ENCODE measurements at places on chromosomes 6 and 20.

- peak; percentile 45 for DNase-seq
Observed at GRCh38 chr6:110950440-110950839, 8.1 kb upstream of the GTF3C6 start.

DNA sequence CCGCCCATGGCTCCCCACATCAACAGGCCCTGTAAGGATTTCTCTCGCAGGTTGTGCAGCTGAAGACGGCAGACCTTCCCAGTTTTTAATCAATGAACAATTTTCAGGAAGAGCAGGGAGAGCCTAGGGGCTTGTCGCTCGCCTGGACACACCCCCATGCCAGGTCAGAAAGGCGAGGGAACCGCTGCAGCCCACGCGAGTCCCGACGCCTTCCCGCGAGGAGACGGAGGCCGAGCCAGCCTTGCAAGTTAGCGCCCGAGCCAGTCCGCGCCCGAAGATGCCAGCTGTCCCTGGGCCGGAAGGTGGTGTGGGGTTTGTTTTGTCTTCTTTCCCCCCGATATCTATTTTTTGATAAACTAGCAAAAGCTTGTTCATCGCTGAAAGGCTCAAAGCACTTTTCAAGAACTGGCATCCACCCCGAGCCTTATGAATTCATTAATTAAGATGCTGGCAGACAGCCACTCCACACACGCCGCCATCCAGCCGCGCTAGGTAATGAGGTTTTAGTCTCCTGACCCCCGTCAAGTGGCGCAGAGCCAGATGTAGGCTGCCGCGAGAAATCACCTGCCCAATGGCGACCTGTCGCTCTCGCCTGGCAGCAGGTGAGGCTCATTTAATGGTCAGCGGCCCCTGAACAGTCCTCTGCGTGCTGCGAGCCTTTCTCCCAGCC lies 6.6 kb downstream of the CCDC167 start:
- no peak for DNase-seq

DNA sequence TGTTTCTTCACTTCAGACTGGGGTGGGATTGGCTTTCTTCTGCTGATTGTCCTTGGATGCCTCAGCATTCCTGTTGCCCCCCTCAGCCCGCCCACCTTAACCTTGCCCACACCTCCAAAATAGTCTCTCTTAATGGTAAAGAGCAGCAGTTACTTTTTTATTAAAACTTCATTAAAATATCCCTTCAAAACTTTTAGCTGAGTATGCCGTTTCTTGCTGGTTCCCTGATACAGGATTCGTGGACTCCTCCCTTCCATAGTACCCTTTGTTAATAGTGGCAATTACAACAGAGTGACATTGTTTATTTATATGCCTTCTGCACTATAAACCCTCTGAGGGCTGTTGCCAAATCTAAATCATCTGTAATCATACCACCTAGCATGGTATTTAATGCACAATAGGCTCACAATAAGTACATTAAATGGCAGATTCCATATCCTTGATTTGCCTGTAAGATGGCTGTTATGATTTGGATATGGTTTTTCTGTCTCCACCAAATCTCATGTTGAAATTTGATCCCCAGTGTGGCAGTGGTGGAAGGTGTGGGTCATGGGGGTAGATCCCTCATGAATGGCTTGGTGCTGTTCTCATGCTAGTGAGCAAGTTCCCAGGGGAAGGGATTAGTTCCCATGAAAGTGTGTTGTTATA lies 3.5 kb upstream of the MOCS1 start:
- no peak for DNase-seq

- DNase-seq = peak; percentile 26
Observed at GRCh38 chr6:18978337-18979128, 591.4 kb downstream of the RNF144B start.

DNA sequence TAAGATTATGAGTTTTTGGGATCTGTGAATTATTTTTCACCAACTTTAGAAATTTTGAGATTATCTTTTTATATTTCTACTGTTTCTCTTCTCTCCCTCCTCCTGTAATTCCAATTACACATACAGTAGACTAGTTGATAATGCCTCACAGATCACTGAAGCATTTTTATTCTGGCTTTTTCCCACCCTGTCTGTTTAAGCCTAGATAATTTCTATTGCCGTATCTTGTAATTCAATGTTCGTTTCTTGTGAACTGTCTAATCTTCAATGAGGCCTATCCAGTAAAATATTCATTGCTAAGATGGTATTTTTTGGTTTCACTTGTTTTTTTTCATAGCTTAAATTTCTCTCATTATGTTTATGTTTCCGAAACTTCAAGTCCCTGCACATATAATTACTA lies 12.0 kb downstream of the MDN1 start:
- DNase-seq = no peak

DNA sequence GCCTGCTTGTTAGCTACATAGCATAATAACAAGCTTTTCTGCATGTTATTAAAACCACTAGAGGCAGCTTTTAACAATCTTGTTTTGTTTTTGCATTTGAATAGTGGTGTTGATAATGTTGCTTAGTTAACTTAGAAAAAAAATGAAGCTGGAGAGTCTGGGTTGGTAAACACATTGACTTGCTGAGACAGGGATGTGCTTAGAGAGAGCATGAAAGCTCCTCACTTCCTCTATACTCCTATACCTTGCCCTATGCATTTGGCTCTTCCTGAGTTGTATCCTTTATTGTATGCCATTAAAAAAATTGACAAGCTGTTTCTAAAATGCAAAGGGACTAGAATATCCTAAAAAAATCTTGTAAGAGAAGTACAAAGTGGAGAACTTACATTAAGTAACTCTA lies 13.6 kb downstream of the FAM83B start:
- peak; percentile 21 for DNase-seq

DNA sequence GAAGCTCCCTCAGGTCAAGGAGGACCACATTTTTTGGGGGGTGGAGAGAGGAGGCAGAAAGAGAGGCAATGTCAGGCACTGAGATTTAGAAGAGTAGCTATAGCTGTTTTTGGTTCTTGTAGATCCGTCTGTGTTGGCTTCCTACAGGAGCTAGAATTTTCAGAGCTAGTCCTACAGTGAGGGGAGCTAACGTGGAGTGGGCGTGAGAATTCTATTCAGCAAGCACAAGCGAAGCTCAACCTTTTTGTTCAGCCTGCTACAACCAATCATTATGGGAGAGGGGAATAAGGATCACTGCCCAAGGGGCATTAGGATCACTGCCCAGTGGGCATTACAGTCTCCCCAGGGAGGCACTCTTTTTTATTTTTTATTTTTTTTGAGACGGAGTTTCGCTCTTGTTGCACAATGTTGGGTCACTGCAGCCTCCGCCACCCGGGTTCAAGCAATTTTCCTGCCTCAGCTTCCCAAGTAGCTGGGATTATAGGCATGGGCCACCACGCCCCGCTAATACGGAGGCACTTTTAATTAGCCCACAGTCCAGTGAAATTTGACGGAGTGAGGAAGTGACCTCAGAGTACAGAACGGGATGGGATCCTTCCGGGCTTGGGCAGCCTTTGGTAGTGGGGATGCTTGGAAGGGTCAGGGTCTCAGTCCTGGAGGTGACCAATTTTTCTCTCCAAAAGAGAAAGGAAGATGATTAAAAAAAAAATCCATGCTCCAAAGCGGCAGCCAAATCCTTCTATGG lies 1.1 kb upstream of the PANK2 start:
- no peak for DNase-seq

DNA sequence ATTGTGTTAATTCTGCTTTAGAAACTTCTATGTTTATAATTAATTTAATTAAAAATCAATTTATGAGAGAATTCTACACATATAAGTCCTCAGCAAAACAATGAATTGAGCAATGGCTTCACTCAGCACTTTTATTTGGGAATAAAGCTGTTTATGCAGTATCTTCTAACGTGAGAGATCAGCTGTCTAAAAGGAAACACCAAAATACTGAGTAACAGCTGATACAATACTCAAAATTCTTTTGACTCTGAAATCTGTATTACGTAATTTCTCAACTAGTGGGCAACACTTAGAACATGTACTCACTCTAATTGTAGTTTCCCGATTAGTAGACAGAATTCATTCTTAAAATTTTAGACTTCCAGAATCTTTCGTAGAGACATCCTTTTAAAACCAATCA lies 49.8 kb downstream of the MAP3K7 start:
- DNase-seq = peak; percentile 75

DNA sequence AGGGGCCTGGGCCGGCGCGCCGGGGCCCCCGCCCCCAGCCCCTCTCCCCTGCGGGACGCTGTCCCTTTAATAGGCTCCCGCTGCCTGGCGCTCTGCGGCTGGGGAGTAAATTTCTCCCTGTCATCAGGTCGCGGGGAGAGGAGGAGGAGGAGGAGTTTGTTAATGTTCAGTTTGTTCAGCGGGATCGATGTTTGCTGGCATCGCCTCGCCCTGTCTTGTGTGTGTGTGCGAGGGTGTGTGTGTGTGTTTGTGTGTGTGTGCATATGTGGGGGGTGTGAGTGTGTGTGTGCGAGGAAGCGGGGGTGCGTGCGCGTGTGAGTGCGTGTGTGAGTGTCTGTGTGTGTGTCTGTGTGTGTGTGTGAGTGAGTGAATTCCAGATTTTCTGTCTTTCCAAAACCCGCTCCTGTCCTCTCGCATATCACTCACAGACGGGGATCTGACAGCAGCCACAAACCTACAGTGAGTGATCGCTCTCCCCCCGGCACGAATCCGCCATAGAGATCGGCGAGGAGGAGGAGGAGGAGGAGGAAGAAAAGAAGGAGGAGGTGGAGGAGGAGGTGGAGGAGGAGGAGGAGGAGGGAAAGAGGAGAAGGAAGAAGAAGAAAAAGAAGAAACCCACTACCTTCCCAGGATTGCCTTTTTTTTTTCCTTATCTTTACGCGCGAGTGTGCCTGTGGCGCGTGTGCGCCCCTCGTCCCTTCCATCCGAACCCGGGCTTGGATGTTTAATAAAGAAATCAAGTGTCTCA lies at the start of gene TSHZ2:
TSS of gene TSHZ2 (plus strand) at position 169 of the 748 bp plus-strand sequence. CDS start 936 bp downstream, outside the sequence.
- peak; percentile 13 for DNase-seq

GRCh38 chr6:109296971-109297372 lies 85.3 kb downstream of the CD164 start:
- DNase-seq = no peak

DNA sequence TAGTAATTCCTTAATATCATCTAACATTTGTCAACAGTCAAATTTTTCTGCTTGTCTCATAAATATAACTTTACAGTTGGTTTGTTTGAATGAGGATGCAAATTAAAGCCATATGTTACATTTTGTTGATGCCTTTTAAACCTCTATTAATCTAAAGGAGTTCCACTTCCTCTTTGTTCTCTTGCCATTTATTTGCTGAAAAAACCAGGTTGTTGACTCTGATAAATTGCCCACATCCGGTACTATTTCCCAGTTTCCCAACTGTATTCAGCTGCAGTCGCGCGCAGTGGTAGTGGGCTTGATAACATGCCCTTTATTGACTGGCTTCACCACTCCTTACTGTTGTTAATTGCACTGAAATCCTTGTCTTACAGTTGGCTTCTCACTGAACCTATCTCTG lies 32.8 kb upstream of the SIRPB2 start:
- no peak for DNase-seq

GRCh38 chr6:136757150-136757549 lies 35.1 kb downstream of the MAP3K5 start:
- peak; percentile 70 for DNase-seq

- peak; percentile 4 for DNase-seq
Observed at GRCh38 chr20:20184149-20184548, 131.8 kb downstream of the CFAP61 start.

DNA sequence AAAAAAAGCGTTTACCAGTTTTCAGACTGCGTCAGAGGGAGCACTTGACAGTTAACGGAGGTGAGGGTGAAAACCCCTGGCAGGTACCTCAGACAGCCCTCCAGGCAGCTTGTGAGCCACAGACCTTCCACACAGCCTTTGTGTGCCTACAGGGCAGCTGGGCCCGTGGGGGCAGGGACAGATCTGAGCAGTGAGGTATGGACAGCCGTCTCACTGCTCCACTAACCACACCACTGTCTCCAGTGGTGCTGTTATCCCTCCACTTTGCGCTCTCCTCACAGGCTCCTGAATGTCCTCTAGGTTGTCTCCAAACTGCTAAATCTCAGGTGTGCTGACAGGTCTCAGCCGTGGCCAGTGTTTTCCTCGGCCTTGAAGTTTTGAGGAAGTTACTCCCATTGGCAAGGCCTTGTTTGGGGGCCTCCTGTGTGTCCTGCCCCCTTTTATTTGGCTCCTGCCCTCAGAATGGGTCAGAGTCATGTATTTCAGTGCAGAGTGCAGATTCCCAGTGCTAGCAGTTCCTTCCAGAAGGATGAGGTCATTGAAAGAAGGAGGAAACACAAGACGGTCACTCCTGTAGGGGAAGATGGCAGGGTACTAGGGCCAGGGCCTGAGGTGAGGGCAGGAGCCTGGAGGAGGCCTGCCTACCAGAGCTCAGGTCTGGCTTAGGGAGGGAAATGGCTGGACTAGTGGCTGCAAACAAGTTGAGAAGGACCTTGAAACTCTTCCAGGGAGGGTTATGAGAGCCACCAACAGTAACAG lies 11.8 kb downstream of the GFRA4 start:
- no peak for DNase-seq

GRCh38 chr20:45626540-45626939 lies 3.0 kb upstream of the WFDC10A start:
- no peak for DNase-seq

DNA sequence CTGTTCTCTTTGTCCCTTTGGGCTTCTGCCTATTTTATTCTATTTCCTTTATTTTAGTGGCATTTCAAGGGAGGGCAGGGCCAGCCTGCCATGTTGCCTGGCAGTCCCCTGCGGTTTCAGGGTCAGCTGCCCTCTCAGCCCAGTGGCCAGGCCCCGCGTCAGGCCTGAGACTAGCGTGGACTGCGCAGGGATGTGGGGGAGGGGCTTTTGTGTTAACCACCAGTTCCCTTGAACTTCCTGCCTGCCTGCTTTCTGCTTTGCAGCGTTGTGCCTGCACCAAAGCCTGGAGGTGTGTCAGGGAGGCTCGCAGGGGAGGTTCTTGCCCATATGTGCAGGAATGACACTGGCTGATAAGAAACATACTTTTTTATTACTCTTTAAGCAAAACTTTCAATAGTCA lies 157.6 kb downstream of the SLC35B3 start:
- no peak for DNase-seq

- DNase-seq = no peak
Observed at GRCh38 chr20:62482146-62482809, 6.5 kb upstream of the GATA5 start.

DNA sequence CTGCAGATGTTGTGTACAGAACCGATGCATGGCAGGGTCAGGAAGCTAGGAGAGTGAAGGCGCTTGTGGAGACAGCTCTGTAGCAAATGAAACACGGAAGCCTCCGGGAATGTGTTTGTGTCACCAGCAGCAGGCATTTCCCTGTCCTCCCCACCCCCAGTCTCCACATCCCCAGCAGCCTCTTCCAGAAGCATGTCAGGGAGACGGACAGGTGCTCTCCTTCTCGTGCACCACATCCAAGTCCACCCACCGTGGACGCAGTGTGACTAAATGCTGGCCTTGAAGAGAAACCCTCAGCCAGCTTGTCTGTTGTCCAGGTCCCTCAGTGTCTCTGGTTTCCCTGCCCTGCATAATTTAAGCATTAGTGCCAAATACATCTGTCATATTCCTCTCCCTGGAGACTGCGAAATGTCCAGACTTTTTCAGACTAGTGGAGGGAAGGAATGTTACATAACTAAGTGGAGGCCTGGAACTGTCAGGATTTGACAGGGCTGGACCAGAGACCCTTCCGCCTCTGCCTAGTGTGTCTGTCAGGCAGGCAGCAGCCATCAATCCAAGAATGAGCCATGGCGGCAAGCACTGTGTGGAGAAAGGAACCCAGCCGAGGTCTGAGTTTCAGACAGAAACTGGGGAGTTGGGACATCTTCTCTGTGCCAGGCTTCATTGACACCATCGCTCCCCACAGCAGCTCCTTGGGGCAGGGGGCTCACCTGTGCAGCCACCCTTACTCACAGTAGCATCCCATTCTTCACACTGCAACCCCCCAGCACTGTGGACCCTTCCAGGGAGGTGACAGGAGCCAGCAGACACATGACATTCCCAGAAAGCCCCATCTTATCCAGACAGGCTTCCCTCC lies 26.6 kb upstream of the PI16 start:
- DNase-seq = peak; percentile 73
